ENCODE measurements at places on chromosomes 13 and 19.

GRCh38 chr13:48492470-48493065 is 40.3 kb downstream of the RCBTB2 start:
- DNase-seq, result peak; percentile 54

GRCh38 chr13:77009011-77009410 is 17.1 kb downstream of the CLN5 start:
- no peak for DNase-seq

DNA sequence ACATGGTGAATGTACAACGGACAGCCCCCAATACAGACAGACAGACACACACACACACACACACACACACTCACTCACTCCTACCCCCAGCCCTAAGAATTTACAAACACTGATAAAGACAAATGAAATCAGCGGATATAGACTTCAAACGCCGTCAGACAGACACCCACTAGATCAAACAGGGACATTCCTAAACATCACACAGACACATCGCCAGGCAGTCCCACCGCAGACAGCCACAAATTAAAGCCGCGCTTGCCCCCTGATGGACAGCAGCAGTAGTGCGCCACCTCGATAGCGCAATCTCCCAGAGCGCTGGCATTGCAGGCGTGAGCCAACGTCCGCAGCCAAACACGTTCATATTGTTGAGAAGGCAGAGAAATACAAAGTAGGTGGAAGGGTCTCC is 24.7 kb upstream of the ADGRE1 start:
- DNase-seq, result peak; percentile 82

DNA sequence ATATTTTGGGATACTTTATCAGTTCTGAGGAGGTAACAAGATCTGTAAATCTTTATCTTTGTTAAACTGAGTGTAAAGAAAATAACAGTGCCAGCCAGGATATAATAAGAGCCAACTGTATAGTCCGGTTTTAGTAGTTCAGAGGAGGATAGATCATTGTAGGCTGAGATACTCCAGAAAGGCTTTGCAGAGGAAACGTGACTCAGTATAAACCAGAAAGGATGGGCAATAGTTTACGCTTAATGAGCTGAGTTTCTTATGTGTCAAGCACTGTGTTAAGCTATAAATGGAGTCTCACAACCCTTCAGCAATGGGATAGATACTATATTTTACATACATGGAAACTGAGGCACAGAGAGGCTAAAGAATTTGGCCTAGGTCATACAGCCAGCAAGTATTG is 3.8 kb downstream of the RFXAP start:
- DNase-seq, result no peak

- no peak for DNase-seq
Observed at GRCh38 chr13:60165391-60166099, 1.8 kb upstream of the DIAPH3 start.

DNA sequence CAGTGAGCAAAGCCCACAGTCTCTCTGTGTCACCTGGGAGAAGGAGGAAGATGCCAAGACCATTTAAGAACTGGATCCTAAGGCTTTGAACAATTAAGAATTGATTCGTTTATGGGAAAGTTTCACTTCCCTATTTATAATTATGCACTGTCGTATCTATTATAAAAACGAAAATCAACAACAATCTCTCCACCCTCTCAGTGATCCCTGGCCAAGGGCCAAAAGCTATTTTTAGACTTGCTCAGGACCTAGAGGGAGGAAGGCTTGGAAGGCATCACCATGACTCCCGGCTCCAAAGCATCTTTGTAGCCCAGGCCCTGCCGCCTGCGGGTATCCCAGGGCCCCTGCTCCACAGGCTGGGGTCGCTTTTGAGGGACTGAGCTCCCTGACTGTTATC is 1.3 kb downstream of the RHPN2 start:
- no peak for DNase-seq

- no peak for DNase-seq
Observed at GRCh38 chr13:21668732-21669275, 2.1 kb upstream of the FGF9 start.

DNA sequence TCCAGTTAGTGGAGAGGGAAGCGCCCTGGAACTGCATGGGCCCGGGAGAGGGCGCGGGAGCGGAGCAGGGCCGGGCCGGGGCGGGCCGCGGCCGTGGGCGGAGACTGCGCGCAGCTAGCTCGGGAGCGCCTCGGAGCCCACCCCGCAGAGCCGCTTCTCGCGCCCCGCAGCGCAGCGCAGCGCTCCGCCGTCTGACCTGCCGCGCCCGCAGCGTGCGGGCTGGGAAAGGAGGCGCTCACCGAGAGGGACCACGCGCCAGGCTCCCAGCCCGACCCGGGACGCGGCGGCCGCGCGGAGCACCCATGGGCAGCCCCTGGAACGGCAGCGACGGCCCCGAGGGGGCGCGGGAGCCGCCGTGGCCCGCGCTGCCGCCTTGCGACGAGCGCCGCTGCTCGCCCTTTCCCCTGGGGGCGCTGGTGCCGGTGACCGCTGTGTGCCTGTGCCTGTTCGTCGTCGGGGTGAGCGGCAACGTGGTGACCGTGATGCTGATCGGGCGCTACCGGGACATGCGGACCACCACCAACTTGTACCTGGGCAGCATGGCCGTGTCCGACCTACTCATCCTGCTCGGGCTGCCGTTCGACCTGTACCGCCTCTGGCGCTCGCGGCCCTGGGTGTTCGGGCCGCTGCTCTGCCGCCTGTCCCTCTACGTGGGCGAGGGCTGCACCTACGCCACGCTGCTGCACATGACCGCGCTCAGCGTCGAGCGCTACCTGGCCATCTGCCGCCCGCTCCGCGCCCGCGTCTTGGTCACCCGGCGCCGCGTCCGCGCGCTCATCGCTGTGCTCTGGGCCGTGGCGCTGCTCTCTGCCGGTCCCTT is at the start of gene MLNR:
MLNR (plus strand) TSS at position 303 of the 820 bp plus-strand sequence; CDS start at position 303, 0 bp downstream.
- DNase-seq, result peak; percentile 8

GRCh38 chr13:92575777-92576176 is 650.8 kb upstream of the GPC6 start:
- no peak for DNase-seq

DNA sequence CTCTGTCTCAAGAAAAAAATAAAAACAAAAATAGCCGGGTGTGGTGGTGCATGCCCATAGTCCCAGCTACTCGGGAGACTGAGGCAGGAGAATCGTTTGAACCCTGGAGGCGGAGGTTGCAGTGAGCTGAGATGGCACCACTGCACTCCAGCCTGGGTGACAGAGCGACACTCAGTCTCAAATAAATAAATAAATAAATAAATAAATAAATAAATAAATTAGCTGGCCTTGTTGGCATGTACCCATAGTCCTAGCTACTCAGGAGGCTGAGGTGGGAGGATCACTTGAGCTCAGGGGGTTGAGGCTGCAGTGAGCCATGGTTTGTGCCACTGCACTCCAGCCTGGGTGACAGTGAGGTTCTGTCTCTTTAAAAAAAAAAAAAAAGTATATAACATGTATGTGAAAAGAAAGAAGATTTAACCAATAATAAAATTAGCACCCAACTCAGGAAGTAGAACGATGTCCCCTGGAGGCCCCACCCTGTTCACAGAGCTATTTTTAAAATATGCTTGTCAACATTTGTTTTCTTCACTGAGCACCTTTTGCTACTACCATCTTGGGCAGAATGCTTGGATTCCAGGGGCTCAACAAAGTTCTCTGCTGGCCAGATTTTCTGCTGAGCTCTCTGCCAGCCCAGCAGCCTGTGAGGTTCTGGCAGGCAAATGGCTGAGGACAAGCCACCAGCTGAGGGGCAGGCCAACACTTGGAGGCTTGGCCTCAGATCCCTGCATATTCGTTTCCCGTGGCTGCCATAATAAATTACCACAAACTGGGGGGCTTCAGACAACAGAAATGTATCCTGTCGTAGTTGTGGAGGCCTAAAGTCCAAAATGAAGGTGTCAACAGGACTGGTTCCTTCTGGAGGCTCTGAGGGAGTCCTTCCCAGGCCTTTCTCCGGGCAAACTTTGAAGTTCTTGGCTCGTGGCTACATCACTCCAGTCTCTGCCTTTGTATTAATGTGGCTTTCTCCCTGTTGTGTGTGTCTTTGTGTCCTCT is 5.2 kb downstream of the SLC25A42 start:
- DNase-seq, result no peak

DNA sequence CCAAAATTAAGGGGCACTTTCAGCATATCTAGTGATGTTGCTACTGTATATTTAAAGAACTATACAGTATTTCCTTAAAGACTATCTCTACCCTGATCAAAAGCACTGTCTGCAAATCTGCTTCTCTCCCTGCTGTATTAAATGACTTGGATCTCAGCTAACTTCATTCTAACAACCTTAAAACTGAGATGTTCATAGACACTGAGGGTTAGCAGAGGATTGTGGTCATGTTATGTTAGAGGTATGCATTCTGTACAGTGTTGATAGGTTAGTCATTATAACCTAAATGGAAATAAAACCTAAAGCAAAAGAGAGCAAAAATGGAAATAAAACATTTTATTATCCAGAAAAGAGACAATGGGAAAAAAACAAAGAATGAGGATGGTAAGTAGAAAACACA is 9.9 kb downstream of the GPR183 start:
- DNase-seq, result no peak

GRCh38 chr19:55461974-55462626 is 658 bp upstream of the ISOC2 start:
- no peak for DNase-seq

DNA sequence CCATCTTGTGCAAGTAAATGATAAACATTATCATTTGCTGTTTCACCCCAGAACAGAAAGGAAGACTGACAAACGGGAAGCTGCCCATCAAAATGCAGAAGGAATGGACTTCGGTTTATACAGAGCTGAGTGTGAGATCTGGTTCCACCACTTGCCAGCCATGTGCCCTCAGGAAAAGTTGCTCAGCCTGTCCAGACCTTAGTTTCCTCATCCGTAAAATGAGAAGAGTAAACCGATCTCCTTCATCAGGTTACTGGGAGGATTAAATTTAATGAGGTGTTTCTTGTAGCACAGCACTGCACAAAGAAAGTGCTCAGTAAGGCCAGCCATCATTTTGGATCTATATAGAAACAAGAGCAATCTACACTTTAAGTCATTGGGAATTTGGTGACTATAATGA is 36.7 kb upstream of the SERP2 start:
- DNase-seq, result no peak

- DNase-seq, result no peak
Observed at GRCh38 chr19:33407140-33407551, 33.6 kb downstream of the CEBPG start.

DNA sequence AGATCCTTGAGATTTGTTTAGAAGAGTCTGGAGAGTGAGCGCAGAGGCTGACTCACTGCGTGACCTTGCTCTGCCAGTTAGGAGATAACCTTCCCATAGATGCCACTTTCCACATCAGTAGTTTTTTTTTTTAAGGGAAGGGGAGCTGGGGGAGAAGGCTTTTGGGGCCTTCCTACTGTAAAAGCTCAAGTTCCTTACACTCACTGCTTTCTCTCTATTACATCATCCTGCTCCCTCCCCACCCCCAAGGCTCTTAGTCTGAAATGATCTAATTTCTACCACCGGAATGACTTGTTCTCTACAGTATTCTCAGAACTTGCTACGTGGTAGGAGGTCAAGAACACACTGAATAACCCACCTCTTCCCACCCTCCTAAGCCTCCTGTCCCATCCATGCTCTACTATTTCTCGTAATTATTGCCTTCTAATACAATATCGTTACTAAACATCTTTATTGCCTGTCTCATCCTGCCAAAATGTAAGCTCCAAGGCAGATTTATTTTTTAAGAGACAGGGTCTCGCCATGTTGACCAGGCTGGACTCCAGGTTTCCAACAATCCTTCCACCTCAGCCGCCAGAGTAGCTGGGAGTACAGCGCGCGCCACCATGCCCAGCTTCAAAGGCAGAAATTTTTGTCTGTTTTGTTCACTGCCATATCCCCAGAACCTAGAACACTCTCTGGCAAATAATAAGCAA is 1.2 kb downstream of the LONP1 start:
- DNase-seq, result peak; percentile 44

DNA sequence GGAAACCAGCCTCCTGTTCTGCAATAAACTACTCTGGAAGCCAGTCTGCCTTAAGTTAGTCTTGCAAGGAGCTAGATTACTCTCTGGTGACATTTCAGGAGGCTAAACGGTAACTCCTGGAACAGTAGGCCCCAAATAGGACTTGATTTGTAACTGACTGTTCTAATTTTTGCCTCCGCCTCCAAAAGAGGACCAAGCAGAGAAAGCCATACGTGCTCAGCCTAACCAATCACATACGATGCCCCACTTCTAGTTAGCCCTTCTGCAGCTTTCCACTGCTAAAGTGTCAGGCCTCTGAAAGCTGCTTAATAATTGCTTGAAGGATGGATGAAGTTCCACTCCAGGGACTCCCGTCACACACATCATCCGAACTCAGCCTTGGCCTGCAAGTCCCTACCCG is 744 bp downstream of the ZNF805 start:
- no peak for DNase-seq

GRCh38 chr13:109818886-109819285 is 32.5 kb upstream of the IRS2 start:
- no peak for DNase-seq

GRCh38 chr13:73767191-73767741 is 366.9 kb downstream of the KLF12 start:
- DNase-seq, result no peak

DNA sequence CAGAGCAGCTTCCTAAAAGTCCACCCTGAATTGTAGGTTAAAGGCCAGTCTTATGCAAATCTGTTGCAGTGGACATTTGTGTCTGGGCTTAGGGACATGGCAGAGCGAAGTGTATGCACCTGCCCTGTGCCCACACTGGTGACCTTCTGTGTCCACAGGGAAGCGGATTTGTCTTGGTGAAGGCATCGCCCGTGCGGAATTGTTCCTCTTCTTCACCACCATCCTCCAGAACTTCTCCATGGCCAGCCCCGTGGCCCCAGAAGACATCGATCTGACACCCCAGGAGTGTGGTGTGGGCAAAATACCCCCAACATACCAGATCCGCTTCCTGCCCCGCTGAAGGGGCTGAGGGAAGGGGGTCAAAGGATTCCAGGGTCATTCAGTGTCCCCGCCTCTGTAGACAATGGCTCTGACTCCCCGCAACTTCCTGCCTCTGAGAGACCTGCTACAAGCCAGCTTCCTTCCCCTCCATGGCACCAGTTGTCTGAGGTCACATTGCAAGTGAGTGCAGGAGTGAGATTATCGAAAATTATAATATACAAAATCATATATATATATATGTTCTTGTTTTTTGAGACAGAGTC is 25.5 kb downstream of the CYP2B6 start:
- DNase-seq, result no peak

DNA sequence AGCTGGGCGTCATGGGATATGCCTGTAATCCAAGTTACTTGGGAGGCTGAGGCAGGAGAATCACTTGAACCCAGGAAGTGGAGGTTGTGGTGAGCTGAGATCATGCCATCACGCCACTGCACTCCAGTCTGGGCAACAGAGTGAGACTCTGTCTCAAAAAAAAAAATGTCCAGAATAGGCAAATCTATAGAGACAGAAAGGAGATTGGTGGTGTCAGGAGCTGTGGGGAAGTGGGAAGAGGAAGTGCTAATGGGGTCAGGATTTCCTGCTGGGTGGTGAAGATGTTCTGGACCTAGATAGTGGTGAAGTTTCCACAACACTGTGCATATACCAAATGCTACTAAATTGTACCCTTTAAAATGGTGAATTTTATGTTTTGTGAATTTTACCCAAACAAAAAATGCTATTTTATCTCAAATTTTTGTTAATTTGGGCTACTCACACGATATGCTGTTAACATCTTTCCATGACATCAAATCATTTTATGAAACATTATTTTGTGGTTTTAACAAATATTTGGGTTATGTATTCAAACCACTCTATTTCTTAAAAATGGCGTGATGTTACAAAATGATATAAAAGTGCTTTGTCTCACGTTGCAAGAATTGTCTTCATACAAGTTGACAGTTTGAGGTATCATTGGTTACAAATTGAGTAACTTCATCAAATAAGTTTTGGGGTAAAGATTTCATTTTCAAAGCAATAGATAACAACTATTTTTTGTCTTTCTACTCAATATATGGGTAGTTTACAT is 7.4 kb upstream of the CYP4F3 start:
- DNase-seq, result no peak
